Activated CD4-positive, alpha-beta memory T cell treated with anti-CD3 and anti-CD28 coated beads for 36 hours (primary cell): ENCODE measurements at places on chromosomes 3 and 15. TPM values are rescaled to one million over a fixed set of nuclear protein-coding genes. Genes with fewer than 3 reads are reported as not detected.

DNA sequence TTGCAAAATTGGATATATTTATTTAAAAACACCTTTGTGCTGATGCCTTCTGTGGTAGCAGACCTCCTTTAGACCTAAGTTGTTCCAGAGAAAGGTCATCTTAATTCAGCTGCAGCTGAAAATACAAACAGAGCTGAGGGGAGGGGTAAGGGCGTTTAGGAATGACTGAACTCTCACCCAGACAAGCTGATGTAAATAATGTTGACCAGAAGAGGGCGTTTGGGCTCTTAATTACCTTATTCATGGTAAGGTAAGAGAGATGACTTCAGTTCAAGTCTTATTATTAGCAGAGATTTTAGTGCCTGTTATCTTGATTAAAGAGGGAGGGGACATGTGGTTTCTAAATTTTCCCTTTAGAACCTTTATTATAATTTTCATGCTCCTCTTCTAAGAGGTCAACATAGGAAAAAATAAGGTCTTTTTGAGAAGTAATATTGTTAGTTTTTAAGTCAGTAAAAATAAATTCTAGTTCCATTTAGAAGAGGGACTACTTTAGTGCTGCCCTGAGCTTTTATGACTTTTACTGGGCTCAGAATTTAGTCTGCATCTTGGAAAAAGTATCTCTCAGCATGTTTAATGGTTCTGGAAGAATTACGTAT lies 46.3 kb downstream of the GPR171 start:
- no peak for DNase-seq

GRCh38 chr3:196145468-196146262 lies 63.8 kb upstream of the TFRC start:
- DNase-seq = no peak

DNA sequence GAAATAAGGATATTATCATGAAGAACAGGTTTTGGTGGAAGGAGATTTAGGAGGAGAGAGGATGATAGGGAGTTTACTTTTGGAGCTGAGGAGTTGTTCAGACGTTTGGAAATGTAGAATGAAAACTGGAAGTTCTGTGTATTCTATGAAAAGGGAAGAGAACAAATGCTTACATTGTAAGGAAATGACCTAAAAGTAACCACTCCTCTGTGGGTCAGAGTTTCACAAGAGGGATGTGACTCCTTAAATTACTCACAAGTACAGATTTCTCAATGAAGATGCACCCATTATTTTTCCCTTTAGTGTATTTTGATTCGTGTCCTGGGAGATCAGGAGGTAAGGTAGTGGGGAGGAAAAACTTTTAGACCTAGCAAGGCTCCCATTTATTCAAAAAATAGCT lies 4.0 kb downstream of the RNF13 start:
- DNase-seq = no peak

GRCh38 chr3:81872566-81872965 lies 111.1 kb upstream of the GBE1 start:
- no peak for DNase-seq

DNA sequence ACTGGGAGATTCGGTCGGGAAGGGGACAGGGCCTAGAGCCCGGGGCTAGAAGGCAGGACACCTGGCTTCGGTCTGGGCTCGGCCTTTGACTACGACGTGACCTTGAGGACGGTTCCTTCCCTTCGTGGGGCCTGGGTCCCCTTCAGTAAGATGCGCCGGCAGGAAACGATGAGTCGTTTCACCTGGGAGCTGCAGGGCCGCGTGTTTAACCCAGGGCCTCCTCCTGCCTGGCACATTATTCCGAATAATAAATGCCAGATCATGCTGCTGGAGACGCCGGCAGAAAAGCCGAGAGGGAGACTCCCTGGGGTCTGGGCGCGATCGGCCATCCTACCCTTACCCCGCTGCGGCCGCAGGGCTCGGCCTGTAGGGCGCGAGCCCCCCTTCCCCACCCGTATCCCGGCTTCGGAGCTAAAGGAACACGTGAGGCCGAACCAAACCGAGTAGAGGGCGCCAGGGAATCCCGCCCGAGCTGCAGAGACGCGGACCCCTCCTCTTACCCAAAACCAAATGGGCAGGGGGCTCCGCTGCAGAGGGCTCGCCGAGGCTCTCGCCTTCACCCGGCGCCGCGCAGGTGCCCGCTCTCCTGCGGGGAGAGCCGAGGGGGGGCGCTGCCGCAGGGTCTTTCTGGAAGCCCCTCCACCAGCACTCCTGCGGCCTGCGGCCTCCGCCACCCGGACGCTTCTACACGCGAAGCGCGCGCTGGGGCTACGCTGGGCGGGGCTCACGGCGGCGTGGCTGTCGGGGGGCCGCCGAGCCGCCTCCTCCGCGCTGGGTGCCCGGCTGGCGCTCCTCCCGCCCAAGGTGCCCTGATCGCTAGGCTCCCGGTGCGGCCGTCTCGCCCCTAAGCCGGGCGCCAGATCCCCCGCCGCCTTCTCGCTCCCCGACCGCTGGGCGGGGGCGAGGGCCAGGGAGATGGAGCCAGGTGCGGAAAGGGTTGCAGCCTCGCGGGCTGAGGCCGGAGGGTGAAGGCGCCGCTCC lies at the start of gene BDH1:
Gene BDH1 (minus strand): TSS at position 688 of the 981 bp plus-strand sequence. CDS start 9,525 bp downstream, outside the sequence.
- DNase-seq = peak; percentile 78

DNA sequence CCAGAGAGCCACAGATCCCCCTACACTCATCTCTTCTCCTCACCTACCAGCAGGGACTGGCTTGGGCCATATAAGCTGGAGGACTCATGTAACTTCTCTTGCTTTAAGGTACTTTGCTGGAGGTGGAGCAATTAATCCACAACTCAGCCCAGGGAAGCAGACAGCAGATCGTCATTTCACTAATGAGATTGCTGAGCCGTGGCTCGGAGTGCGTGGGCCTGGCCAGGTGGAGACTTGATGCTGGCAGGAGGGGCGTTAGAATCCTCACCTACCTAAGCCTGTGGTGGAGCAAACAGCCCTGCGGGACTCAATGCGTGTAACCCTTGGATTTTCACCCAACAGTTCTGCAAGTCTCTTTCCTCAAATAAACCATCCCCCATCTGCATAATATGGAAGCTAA lies 253.2 kb downstream of the RORA start:
- DNase-seq = no peak

DNA sequence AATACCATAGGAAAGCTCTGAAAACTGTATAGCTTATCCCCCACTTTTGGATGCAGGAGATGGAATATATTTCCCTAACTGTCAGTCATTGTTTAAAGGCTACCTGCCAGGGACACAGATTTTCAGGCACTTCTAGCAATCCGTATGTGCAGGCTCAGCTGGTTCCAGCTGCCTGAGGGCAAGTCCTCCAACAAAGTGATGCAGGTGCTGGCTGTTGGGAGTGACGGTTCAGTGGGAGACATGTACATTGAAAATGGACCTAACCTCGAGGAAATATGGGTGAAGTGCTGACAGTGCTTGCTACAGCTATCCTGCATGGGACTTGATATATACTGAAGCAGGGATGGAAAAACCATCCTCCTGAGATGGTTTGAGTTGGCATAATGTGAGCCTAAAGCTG lies 153.1 kb upstream of the GAP43 start:
- DNase-seq = no peak

DNA sequence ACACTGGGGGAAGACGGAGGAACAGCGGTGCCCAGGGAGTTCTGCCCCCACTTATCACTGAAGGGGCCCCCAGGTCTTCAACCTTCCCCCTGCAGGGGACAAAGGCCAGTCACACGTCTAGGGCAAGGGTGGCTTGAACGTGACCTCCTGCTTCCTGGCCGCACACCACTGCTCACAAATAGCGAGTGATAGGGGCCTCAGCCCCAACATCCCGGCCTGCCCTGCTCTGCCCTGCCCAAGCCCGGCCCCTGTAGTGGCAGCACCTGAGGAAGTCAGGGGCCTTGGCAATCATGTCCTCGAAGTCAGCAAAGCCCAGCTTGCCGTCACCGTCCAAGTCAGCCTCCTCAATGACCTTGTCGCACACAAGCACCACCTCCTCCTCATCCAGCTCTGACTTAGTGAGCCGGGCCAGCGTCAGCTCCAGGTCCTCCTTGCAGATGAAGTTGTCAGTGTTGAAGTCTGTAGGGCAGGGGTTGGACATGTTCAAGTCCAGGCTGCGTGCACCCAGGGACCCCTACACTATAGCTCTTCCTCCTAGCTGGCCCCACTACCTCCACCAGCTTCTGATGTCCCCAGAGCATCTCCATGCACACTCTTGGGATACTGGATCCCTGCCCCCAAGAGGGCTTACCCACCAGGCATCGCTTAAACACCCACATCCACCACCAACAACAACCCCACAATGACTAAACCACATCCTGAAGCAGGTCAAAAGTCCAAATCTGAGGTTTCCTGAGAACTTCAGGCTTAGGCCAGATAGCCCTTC lies 13.3 kb downstream of the SH2D7 start:
- peak; percentile 35 for DNase-seq

GRCh38 chr3:131804565-131805133 lies 230.2 kb downstream of the CPNE4 start:
- no peak for DNase-seq

DNA sequence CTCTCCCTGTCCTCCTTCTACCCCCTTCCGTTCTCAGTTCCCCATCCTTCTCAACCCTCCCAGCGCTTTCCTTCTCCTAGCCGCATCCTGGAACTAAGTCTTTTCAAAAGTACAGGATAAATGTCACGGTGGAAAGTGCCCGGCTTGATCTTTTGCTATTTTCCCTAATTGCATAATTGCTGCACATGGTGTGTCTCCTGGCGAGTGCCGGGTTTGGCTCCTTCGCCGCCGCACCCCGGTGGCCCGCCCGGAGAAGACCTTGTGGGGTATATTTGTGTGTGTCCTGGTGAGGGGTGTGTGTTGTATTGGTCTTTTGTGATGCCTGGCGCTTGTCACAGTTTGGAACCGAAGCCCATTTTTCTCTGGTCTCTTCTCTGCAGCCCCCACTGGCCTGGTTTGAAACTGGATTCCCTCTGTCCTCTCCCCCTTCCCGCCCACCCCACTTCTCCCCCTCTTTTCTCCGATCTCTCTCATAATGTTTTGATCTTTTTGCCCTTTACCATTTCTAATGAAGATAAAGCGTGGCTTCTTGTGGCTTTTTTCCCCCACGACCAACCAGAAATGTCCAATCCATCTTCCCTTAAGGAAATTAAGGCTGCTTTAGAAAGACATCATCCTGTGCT lies 692 bp downstream of the UBE2E2 start:
- no peak for DNase-seq

DNA sequence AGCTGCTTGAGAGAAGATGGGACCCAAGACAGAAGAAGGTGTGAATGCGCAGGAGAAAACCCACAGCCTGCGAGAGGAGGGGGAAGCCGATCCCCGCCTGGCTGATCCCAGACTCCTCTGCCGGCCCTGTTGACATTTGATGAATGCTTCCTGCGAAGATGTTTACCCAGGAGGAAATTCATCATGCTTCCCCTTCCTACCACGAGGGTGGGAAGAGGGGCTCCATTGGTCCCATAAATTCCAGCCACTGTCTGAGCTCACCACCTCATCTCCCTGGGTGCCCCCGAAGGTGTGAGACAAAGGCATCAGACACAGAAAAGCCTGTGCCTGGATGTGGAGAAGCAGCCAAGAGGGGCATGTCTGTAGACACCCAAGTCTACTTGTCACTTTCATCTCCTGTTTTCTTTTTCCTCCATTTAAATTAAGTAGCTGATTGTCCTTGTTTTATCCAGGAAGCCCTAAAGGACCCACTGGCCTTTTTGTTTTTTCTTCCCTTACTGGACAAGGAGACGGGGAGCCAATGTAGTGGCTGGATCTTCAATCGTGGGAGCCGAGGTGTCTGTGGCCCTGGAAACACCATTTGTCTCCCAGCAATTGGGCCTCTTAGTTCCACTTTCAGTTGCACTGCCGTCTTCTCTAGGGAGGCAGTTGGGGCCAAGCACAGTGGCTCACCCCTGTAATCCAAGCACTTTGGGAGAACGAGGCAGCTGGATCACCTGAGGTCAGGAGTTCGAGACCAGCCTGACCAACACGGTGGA lies 95.3 kb upstream of the HES1 start:
- DNase-seq = no peak

- DNase-seq = peak; percentile 72
Measured at GRCh38 chr15:38554354-38554753, 10.3 kb downstream of the RASGRP1 start.

DNA sequence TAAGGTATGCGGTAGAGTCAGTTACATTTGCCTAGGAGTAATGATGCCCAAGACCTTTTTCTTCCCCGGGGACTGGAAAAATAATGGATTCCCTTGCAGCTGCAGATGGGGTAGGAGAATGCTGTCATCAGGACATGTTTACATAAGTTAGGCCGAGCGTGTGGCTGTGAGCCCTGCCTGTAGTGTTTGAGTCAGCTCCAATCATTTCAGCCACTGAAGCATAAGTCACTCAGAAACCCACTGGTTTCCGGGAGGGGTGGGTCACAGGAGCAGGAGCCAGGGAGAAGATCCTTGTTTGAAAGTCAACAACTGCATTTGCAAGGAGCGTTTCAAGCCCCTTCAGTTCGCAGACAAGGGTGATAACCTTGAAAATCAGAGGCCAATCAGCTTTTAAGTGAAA lies 562.3 kb downstream of the MCTP2 start:
- DNase-seq = no peak

DNA sequence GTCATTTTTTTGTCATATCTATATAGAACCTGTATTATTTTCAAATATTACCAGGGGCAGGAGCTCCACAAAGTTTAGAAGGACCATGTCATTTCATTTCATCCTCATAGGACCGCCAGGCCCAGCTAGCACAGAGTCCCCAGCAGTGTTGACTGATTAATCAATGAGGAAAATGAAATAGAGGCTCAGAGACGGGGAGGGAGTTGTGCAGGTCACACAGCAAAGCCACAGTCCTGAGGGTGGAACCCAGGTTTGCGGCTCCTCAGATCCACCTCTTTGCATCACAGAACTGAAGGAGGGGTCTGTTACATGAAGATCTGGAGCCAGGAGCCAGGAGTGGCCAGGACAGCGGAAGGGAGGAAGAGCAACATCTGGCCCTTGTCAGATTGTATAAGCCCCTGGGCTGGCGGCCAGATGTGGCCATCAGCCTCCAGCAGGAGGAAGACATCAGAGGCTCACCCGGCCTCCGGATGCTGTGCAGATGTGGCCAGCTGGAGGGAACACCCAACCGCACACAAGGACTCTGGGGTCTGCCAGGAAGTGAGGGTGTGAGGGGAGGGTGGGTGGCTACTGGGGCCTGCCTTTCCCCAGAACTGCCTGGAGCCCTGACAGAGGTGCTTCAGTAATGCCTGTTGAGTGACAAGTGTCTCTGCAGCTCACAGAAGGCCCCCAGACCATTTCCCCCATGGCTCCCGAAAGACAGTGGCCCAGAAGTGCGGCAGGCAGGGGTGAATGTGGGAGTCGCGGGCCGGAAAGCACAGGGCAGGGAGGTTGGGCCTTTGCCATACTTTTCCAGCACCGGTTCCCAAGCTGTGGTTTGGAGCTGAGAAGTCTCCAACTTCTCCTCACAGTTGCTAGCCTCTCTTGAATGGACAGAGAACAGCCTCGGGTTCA lies 21.3 kb downstream of the EFCC1 start:
- DNase-seq = no peak

GRCh38 chr3:37330466-37330865 lies 156.1 kb upstream of the LRRFIP2 start:
- no peak for DNase-seq

GRCh38 chr15:69601711-69602504 lies 149.3 kb downstream of the RPLP1 start:
- no peak for DNase-seq

GRCh38 chr3:111786922-111787321 lies 72.1 kb upstream of the PHLDB2 start:
- DNase-seq = no peak

POMGNT2 gene
- 7.8 TPM for total RNA-seq

SLC30A4 gene
- total RNA-seq = 1.5 TPM

ITPKA gene
- total RNA-seq = 3.5 TPM

TMEM158 gene
- not detected for total RNA-seq

LINS1 gene
- total RNA-seq = 31.6 TPM

KLHL6 gene
- 65.2 TPM for total RNA-seq

CFAP100 gene
- total RNA-seq = not detected

FANCD2OS gene
- total RNA-seq = not detected

TRH gene
- total RNA-seq = not detected

CLSTN2 gene
- total RNA-seq = not detected

IL12A gene
- total RNA-seq = not detected
